ENCODE measurements at places on chromosomes 1 and 21. TPM values are rescaled to one million over a fixed set of nuclear protein-coding genes. Genes with fewer than 3 reads are reported as not detected.

DNA sequence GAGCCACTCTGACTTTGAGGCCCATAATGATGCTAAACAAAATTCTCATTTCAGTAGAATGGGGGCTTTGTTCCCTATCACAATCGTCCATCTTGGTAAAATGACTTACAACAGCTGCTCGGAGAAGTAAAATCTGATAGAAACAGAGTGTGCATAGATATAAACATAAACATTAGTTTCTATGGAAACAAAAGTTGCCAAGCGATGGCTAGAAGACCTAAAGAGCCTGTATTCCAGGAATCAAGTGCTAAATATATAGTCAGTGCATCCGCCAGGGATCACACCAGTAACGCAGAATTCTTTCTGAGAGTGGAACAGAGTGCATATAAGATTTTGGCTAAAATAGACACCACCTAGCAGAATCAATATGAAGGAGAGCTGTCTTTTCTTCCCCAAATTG is 91.2 kb upstream of the KAZN start:
- DNase-seq, result no peak

DNA sequence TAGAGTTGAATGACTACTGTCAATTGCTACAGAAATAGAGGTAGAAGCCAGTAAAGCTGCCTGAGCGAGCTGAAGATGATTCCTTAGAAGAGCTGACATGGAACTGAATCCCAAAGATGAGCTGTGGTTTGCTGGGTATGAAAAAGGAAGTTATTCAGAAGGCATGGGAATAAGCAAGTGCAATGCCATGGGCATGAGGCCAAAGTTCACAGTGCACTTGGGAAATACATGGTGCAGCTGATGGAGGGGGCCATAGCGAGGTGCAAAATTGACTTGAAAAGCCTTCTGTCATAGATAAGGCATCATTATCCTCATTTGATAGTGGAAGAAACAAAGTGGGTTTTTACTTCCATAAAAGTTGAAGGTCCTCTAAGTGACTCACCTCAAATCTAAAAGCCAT is 88.6 kb downstream of the NEK7 start:
- DNase-seq, result no peak

DNA sequence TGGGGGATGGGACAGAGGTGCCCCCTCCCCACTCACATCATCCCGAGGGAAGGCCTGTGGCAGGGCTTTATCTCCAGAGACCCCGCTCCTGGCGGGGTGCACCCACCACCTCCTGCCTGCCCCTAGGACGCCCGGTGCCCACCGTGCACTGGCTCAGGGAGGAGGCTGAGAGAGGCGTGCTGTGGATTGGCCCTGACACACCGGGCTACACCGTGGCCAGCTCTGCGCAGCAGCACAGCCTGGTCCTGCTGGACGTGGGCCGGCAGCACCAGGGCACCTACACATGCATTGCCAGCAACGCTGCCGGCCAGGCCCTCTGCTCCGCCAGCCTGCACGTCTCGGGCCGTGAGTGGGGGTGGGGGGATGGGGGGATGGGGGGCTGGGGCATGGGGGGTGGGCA is 71.7 kb downstream of the TRIM11 start:
- no peak for DNase-seq

DNA sequence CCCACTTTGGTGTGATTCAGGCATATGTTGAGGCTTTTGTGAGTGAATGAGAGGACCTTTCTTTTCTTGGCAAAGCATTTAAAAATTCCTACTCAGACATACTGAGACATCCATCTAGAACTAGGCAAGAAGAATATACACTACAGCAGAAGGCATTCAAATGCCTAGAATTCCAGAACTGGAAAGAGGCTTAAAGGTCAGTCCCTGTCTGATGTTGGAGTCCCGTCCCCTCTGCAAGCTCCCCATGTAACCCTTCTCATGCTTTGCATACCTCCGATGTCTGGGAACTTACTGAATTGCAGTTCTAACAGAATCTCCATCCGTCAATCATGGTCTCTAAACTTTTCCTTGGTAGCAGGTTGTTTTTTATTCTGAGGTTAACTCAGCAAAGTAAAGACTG is 152.9 kb downstream of the ATP6V1G3 start:
- DNase-seq, result no peak

DNA sequence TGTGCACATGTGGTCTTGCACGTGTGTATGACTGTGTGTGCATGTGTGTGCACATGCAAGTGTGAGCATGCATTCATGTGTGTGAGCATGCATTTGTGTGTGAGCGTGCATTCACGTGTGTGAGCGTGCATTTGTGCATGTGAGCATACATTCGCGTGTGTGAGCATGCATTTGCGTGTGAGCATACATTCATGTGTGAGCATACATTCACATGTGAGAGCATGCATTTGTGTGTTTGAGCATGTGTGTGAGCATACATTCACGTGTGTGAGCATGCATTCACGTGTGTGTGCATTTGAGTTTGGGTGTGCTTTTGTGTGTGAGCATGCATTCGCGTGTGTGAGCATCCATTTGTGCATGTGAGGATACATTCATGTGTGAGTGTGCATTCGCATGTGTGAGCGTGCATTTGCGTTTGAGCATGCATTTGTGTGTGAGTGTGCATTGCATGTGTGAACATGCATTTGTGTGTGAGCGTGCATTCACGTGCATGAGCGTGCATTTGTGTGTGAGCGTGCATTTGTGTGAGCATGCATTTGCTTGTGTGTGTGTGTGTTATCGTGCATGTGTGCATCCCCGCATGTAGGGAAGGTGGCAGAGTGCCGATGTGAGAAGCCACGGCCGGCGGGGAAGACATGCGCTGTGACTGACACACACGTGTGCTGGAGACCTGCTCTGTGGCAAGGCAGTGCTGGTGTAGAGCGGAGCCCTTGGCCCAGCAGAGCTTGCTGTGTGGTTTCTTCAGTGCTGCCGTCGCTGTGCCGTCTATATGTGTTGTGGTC is 18.2 kb downstream of the ITGB2 start:
- no peak for DNase-seq

DNA sequence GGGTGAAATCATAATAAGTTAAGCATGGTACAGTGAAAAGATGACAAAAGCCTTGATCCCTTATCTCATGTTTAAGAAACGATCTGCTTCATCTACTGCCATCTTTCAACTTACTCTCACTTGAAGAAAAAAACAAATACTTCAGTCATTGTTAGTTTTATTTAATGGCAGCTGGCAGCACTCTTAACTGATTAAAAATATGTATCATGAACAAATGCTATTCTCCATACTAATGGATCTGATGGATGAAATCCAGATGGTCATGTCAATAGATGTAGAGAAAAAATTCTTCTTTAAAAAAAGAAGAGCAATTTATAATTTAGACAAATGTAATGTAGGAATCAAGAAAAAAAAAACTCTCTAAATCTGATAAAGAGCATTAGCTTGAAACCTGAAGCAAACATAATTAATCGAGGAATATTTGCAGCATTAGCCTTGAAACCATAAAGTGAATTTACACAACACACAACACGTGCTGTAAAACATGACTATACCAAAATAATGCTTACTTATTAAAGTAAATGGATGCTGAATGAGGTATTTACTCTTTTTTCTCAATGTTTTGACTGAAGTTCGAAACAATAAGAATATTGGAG is 579.0 kb upstream of the ADAMTS5 start:
- no peak for DNase-seq

DNA sequence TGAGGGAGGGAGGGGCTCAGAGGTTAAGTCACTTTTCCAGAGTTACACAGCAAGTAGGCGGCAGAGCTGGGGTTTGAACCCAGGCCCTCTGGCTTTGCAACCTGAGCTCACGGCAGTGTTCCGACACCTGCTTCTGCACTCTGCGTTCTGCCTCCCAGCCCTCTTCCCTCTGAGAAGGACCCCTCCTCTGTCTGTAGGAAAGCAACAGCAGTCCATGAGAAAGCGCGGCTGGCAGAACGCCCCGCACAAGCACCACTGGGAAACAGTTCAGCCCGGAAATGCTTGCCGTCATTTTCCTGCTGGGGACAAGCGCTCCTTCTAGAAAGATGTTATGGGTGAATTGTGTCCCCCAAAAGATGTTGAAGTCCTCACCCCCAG is 241.1 kb downstream of the NPHP4 start:
- DNase-seq, result no peak

DNA sequence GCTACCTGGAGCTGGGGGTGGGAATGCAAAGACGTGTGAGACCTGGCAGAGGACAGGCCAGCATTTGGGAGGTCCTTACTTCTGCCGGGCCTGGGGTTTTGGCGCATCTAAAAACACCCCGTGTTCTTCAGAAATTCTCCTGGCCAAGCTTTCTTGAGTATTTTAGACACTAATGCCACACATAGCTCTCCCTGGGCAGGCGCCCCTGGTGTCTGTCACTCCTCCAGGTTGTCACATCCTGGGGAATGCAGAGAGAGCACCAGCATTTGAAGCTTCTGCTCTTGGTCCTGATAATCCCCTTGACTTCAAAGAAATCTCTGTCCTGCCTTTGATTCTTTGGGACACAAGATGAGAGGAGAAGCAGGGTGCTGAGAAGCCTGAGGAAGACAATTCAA is 6.0 kb downstream of the CAPN9 start:
- no peak for DNase-seq

GRCh38 chr1:176604461-176604860 is 141.5 kb downstream of the PAPPA2 start:
- DNase-seq, result no peak

DNA sequence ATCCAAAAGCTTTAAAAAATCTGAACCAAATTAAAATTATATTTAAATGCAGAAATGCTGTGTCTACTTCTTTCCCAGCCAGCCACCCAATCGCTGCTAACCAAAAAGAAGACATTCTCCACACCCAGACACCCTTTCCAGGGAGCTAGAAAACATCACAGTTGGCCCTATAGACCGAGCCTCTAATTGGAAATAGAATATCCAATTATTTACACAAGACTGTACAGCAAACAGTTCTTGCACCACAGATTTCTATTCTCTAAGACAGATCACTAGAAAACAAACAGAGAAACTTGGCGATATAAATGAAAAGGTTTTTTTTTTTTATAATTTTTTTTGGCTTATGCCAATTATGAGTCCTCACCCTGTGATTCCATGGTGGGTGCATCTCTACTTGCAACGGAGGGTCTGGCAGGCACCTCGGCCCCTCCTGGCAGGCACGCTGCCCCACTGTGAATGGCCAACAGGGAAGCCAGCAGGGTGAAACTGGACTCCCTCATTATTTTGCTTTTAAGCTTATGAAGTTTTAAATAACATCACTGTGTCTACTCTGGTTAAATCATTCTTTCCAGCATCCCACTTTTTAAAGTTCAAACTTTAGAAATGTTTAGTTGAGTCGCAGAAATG is 29.2 kb downstream of the BCAR3 start:
- DNase-seq, result no peak

DNA sequence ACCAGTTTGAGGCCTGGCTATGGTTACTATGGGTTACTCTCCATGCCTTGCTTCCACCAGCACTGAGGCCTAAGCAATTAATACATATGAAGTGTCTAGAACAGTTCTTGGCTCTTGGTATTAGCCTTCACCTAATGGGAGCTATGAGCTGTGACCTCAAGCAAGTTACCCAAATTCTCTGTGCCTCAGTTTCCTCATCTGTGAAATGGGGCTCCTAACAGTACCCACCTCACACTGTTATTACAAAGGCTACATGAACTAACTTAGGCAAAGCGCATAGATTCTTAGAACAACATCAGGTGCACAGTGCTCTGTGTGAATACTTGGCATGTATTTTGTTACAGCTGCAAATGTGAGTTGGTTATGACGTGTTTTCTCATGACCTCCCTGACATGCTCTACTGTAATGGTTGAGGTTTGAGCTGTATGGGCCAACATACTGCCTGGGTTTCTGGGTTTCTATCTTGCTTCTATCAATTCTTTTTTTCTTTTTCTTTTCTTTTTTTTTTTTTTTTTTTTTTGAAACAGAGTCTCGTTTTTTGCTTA is 26.5 kb downstream of the CDCP2 start:
- DNase-seq, result no peak

GRCh38 chr1:157198619-157199420 is 60.6 kb upstream of the ETV3 start:
- DNase-seq, result peak; percentile 91

DNA sequence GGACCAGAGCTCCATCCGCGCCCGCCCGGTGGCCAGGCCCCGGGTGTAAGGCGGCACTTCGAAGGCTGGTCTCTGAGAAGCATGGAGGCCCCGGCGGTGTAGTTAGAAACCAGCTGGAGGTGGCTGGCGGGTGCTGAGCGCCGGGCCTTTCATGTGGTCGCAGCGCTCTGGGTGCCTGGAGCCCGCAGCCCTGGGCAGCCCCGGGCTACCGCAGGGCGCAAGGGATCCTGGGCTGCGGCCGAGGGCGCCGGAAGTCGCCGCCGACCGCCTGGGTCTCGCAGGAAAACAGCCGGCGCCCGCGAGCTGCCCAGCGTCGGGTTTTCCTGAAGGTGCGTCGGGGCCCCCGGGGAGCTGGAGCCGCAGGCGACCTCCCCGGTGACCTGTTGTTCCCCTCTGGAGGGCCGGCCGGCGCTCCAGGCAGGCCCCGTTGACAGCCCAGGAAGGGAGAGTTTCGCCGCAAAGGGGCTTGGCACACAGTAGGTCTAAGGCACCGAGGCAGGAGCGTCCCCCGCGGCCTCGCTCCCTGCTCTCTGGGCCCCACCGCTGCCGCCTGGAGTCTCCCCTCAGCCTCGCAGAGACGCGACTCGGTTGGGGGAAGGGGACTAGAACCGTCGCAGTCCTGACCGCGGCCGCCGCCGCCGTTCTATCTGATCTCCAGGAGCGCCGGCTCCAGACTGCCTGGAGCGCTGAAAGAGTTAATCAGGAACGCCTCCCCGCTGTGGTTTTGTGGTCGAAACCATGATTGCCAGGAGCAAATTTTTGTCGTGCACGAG is 2.7 kb downstream of the GRHL3 start:
- no peak for DNase-seq

DNA sequence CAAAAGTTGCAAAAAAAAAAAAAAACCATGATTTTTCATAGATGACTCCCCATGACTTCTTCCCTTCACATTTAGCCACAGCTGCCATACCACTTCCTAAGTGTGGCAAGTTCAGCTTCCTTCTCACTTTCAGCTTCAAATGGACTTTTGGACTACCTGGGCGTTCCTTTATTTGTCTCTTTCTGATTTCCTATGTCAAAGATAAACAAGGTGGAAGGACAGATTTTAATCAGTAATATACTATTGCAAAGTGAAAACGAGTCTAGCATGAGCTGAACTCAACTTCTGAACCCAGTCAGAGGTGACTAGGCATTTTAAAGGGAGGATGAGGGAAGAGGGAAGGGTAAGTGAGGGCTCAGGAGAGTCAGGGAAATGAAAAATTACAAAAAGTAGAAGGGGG is 14.4 kb upstream of the SCCPDH start:
- no peak for DNase-seq

- no peak for DNase-seq
These were observed 24.4 kb upstream of the KCNJ6 start for GRCh38 chr21:37940691-37941090.

GRCh38 chr21:34606621-34607020 is 8.3 kb downstream of the RCAN1 start:
- DNase-seq, result no peak

GRCh38 chr1:164524810-164525209 is 34.2 kb upstream of the PBX1 start:
- no peak for DNase-seq

- no peak for DNase-seq
These were observed 286.9 kb upstream of the RUNX1 start for GRCh38 chr21:35335951-35336446.

ICOSLG gene
- total RNA-seq, result 6.4 TPM

RIPPLY3 gene
- not detected for total RNA-seq

TCHHL1 gene
- not detected for total RNA-seq

FUBP1 gene
- 85.7 TPM for total RNA-seq

STIL gene
- 3.9 TPM for total RNA-seq

SAMD11 gene
- 33.9 TPM for total RNA-seq

CLCA1 gene
- not detected for total RNA-seq

PADI3 gene
- 7.1 TPM for total RNA-seq

All from vagina (tissue), 2 donors.